ENCODE measurements at places on chromosomes 1 and 21. TPM values are rescaled to one million over a fixed set of nuclear protein-coding genes. Genes with fewer than 3 reads are reported as not detected.

The LRRC53 gene
- not detected for total RNA-seq

The SPEN gene
- 20.3 TPM for total RNA-seq

The TTLL10 gene
- 0.22 TPM for total RNA-seq

The DISP1 gene
- total RNA-seq: 5.1 TPM

Data from Right ventricle myocardium superior (tissue), 1 donor.